ENCODE measurements at places on chromosomes 12 and 14. TPM values are rescaled to one million over a fixed set of nuclear protein-coding genes. Genes with fewer than 3 reads are reported as not detected.
A peak's percentile ranks its signal among the peaks of the same experiment; 100 is the strongest.

GNG2 gene
- total RNA-seq, result 14.7 TPM

MTRFR gene
- 3.7 TPM for total RNA-seq

C12orf76 gene
- total RNA-seq, result 21.2 TPM

TPPP2 gene
- not detected for total RNA-seq

DNA sequence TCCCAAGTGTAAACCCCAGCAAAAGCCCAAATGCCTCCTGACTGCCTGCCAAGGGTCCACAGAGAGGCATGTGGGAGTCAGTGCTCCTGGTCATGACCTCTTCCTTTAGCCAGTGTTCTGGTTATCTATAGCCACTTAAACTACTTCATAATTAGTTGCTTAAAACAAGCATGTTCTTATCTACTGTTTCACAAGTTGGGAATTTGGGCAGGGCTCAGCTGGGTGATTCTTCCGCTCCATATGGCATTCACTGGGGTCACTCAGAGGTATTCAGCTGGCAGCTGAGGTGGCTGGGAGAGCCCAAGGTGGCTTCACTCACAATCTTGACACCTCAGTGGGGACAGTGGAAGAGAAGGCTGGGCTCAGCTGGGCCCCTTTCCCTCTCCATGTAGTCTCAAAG, 184.0 kb upstream of the RGS6 start:
- no peaks in the 10 kb centered on the region for H3K27me3 ChIP-seq
- no peak overlapping the region for H3K4me3 ChIP-seq
- no peak overlapping the region for H3K27ac ChIP-seq
- no peaks in the 10 kb centered on the region for H3K36me3 ChIP-seq
- H3K4me1 ChIP-seq, result peaks cover 1% of the 10 kb centered on the region

DNA sequence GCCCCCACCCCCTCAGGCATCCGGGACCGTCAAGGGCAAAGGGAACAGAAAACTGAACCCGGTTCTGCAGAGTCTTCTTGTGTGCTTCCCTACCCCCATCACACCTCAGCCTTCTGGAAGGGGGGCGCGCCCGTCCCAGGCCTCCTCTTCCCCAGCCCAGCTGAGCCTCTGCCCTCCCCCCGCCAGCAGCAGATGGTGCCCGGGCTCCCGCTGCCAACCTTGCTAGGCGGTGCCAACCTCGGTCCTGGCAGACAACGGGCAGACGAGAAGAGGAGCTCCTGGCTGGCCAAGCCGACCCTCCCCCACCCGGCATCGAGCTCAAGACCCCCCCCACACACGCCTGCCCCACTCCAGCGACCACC, 8.7 kb downstream of the STAC3 start:
- no peaks in the 10 kb centered on the region for H3K36me3 ChIP-seq
- no peaks in the 10 kb centered on the region for H3K27me3 ChIP-seq
- DNase-seq, result peak; percentile 21
- peaks cover 23% of the 10 kb centered on the region for H3K4me1 ChIP-seq
- H3K4me3 ChIP-seq, result no peak overlapping the region

- no peak overlapping the region for H3K4me3 ChIP-seq
- H3K27me3 ChIP-seq, result no peaks in the 10 kb centered on the region
- DNase-seq, result peak; percentile 45
- peaks cover 39% of the 10 kb centered on the region for H3K4me1 ChIP-seq
- peak overlapping the region; percentile 63 for H3K27ac ChIP-seq
These were observed 56.0 kb downstream of the ISCA2 start for GRCh38 chr14:74549588-74549987.

GRCh38 chr12:18482601-18483120, 221.3 kb downstream of the PIK3C2G start:
- no peak for DNase-seq
- no peak overlapping the region for H3K4me3 ChIP-seq
- H3K4me1 ChIP-seq, result no peaks in the 10 kb centered on the region
- H3K27ac ChIP-seq, result no peak overlapping the region

- H3K27me3 ChIP-seq, result no peaks in the 10 kb centered on the region
- H3K36me3 ChIP-seq, result no peaks in the 10 kb centered on the region
- no peak overlapping the region for H3K4me3 ChIP-seq
- H3K4me1 ChIP-seq, result peaks cover 8% of the 10 kb centered on the region
These were observed 41.7 kb downstream of the BICD1 start for GRCh38 chr12:32148372-32148771.

DNA sequence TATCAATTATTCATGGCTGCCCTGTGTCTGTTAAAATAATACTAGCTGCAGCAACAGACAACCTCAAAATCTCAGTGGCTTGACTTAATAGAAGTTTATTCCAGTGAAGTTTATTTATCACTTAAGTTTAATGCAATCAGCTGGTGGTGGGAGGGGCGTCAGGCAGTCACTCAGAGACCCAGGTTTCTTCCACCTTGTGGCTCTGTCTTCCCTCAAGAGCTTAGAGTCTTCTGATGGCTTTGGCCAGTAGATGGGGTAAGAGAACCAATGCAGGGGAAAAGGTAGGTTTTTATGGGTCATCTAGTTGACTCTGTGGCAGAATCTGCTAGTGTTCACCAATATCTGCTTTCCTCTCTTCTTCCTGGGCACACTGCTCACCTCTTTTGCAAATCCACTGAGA, 668.9 kb downstream of the AACS start:
- no peaks in the 10 kb centered on the region for H3K27me3 ChIP-seq
- H3K36me3 ChIP-seq, result no peaks in the 10 kb centered on the region
- H3K4me3 ChIP-seq, result no peak overlapping the region
- H3K4me1 ChIP-seq, result no peaks in the 10 kb centered on the region

GRCh38 chr14:86296173-86296572, 766.2 kb downstream of the FLRT2 start:
- no peaks in the 10 kb centered on the region for H3K4me1 ChIP-seq
- H3K27me3 ChIP-seq, result no peaks in the 10 kb centered on the region
- no peak overlapping the region for H3K27ac ChIP-seq
- no peaks in the 10 kb centered on the region for H3K36me3 ChIP-seq
- no peak for DNase-seq
- H3K4me3 ChIP-seq, result no peak overlapping the region

- no peak overlapping the region for H3K4me3 ChIP-seq
- H3K27me3 ChIP-seq, result no peaks in the 10 kb centered on the region
- no peak overlapping the region for H3K27ac ChIP-seq
- H3K4me1 ChIP-seq, result no peaks in the 10 kb centered on the region
- peak; percentile 15 for DNase-seq
These were observed 64.2 kb downstream of the SPRING1 start for GRCh38 chr12:116673681-116674111.

- H3K4me3 ChIP-seq, result no peak overlapping the region
- H3K27ac ChIP-seq, result no peak overlapping the region
- no peaks in the 10 kb centered on the region for H3K4me1 ChIP-seq
- no peaks in the 10 kb centered on the region for H3K36me3 ChIP-seq
- peak; percentile 35 for DNase-seq
These were observed 16.3 kb downstream of the GLTP start for GRCh38 chr12:109863847-109864712.

- peaks cover 13% of the 10 kb centered on the region for H3K27me3 ChIP-seq
- no peak for DNase-seq
- no peaks in the 10 kb centered on the region for H3K4me1 ChIP-seq
- no peak overlapping the region for H3K27ac ChIP-seq
These were observed 152.2 kb upstream of the PARP11 start for GRCh38 chr12:4025181-4026019.

DNA sequence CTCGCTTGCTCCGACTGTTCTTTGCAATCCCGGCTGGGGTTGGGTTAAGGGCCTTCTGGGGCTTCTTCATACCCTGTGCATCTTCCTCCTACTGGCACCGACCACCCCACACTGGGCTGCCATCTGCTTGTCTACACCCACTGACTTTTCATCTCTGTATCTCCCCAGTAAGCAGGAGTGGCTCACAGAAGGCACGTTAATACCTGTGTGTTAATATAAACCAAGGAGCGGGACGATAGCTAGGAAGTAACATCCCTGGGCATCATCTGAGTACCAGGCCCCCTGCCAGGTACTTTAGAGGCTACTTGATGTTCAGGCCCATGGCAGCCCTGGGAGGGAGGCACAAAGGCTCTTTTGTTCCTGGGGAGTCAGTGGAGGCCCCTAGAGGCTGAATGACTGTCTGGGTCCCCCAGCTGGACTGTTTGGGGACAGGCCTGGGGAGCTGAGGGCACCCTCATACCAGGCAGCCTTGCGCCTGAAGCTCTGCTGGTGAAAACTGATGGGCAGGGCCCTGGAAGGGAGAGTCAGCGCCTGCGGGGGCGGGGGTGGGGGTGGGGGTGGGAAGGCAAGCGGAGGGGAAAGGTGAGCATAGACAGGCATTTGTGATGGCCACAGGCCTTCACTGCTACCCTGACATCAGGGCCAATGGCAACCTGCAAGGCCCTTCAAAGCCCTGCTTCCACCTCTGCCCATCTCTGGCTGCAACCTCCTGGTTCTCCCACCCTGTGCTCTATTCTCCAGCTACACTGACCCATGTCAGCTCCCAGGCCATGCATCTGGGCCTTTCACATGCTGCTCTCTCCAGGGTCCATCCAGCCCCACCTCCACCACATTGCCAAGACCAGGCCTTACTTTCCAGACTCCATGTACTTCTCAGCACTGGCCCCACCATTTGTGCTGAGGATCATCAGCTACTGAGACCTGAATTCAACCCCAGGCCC, 34.2 kb upstream of the DEGS2 start:
- H3K27me3 ChIP-seq, result no peaks in the 10 kb centered on the region
- 0 out of 2 replicates have a peak overlapping the region, but pooled peaks have one; percentile 6 for H3K27ac ChIP-seq
- DNase-seq, result no peak

DNA sequence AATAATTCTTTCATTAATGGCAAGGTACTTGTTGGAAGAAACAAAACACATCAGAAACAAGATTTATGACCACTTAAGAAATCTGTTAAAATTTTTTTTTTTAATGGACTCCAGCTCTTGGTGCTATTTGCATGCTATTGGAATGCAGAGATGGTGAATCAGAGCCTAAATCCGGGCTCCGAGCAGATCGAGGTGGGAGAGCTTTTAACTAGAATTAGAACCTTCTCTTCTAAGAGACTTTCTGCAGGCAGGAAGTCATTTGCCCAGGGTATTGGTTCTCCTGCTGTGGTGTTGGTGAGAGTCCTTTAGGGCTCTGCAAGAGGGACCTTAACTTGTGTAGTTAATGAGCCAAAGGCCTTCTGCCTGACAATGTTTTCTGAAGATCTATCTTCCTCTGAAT, 419.4 kb downstream of the SNAPC1 start:
- H3K4me1 ChIP-seq, result no peaks in the 10 kb centered on the region
- no peak overlapping the region for H3K4me3 ChIP-seq
- no peak overlapping the region for H3K27ac ChIP-seq
- peak; percentile 25 for DNase-seq
- H3K36me3 ChIP-seq, result no peaks in the 10 kb centered on the region
- H3K27me3 ChIP-seq, result peaks cover 7% of the 10 kb centered on the region

DNA sequence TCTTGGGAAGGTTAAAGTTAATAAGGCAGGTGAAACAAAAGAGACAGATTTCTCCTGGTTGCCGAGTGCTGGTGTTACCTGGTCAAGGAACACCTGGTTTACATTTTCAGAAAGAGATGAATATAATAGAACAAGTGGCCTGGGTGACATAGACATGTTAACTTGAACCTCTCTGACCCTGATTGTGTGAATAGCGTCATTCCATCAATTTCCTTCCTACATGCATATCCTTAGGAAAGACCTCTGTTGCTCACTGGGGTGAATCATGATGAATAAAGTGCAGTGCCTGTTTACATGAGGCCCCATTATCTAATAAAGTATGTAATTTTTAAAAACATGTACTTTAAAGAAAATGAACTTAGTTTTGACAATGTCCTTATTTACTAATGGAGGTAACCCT, 1822.9 kb upstream of the FLRT2 start:
- H3K27ac ChIP-seq, result no peak overlapping the region
- no peaks in the 10 kb centered on the region for H3K27me3 ChIP-seq
- no peaks in the 10 kb centered on the region for H3K36me3 ChIP-seq

- H3K27me3 ChIP-seq, result peaks cover 9% of the 10 kb centered on the region
- H3K4me1 ChIP-seq, result no peaks in the 10 kb centered on the region
- H3K36me3 ChIP-seq, result no peaks in the 10 kb centered on the region
- no peak overlapping the region for H3K4me3 ChIP-seq
- no peak for DNase-seq
- H3K27ac ChIP-seq, result no peak overlapping the region
These were observed 7.4 kb upstream of the KRT74 start for GRCh38 chr12:52581066-52581465.

DNA sequence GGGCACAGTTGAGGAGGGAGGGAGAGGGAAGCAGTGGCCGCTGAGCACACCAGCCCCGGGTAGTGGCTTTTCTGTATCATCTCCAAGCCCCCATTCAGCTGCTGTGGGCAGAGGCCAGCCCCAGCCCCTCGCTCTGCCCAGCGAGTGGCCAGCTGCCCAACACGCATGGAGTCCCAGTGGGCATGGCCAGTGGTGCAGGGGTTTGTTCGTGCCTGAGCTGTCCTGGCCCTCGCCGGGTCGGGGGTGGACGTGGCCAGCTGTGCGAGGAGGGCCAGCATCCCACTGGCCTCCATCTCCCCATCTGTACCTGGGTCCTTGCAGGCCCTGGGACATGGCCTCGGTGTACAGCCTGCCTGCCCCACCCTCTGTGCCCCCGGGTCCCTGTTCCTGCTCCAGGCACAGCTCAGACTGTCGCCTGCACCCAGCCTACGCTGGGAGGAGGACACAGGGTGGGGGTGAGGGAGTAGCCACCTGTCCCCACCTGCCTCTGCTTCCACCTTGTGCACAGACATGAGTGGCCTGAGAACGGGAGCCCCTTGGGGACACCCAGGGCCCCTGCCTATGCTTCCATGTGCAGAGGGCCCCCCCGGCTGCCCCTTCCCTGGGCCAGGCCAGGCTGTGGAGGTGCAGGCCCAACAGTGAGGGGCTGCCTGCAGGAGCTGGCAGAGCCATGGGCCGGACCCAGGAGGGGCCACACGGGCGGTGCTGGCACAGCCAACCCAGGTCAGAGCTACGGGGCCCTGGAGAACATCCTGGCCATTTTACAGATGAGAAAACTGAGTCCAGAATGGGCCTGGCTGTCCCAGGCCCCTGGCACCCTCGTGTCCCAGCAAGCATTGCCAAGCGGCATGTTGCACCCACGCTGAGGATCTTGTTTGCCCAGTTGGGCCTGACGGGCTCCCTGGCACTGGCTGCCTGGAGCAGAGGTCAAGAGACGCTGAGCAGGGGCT, 4.3 kb downstream of the INF2 start:
- no peaks in the 10 kb centered on the region for H3K36me3 ChIP-seq
- H3K4me1 ChIP-seq, result peaks cover 14% of the 10 kb centered on the region
- H3K4me3 ChIP-seq, result no peak overlapping the region
- DNase-seq, result no peak
- H3K27ac ChIP-seq, result no peak overlapping the region

Measured in GM23248 (cell line).